ENCODE measurements at places on chromosomes 4 and X.

DNA sequence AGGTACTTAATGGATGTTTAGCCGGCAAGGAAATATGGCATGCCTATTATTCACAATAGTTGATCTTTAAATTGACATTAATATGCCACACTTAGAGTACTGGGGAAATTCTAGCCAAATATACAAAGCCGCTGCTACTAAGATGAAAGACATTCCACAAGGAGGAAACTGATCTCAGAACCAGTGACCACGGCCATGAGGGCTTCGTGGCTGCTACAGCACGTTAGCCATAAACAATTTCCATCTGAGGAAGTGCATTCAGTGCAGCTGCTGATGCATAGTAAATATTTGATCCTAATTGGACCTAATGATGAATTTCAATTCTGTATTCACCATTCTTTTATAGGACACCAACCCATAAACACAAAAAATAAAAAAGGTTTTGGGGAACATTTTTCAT lies 59.1 kb downstream of the SORBS2 start:
- DNase-seq: no peak

DNA sequence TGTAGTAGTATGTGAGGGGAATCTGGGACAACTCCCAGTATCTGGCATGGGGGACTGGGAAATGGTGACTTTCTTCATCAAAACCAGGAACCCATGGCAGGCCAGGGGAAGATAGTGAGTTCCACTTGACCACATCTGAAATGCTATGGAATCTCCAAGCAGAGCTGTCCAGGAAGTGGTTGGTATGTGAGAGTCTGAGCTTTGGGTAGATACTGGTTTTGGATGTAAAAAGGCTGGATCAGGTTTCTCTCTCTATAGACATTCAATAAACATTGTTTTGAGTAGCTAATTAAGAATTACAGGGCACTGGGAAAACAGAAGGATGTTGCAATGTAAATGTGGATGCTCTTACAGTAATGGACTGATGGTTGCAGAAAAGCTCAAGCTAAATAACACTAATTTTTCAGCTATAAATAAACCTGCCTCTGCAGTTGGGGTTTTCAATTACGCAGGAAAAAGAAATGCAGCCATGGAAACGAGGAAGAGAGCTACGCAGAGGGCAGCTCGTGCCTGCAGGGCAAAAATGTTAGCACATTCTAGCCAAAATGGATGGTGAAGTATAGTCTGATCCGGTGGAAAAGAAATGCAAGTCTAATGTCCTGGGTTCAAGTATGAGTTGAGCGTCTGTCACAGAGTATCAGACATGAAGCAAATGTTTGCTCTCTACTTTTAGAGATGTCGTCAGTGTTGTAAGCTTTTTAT lies 13.4 kb upstream of the CHRNA9 start:
- no peak for DNase-seq

DNA sequence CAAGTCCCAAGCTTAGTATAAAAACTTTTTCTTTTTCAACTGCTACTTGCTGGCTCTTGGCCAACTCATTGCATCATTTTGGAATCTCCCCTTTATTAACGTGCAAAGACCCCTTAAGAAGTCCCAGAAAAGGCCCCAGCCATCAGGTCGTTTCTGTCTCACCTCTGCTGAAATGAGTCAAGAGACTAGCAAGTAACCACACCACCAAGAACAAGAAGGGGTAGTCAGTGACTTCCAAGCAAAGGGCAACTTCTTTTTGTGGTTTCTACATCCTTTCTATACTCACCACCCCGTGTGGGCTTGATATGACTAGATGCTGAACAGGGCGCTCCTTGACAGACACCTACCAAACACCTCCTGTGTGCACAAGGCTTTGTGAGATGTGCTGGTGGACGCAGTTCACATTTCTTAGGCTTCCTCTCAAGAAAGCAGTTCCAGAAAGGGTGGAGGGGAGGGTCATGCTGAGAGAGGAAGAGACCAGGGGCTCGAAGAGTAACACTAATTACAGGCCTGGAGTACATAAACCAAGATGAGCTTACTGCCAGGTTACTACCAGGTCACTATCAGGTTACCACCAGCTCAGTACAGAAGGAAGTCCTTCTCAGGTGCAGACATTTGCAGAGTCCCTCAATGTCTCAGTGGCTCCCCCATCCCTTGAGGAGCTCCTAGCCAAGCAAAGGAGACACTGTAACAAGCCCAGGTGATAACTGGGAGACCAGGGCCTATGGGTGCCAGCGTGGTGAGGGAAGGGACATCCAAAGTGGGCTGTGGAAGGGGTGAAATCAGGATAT lies 19.3 kb downstream of the JAKMIP1 start:
- DNase-seq: no peak

DNA sequence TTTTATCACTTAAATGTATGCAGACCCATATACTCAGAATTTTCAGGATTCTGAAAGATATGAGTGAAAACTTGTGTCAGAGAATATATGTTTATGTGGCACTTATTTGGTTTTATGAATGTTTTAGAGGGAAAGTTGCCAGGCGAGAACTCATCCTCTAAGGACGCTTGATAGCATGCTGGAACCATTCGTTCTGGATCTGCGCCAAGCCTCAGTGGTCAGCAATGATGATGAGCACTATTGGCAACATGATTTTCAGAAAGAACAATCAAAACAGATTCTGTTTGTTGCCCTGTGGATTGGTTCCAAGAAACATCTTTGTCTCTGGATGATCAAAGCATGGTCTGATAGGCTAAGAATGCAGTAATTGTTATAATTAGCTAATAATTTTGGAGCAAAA lies 32.1 kb upstream of the RAPGEF2 start:
- DNase-seq: no peak

- DNase-seq: no peak
Measured at GRCh38 chrX:80317646-80318045, 102.6 kb upstream of the TENT5D start.

DNA sequence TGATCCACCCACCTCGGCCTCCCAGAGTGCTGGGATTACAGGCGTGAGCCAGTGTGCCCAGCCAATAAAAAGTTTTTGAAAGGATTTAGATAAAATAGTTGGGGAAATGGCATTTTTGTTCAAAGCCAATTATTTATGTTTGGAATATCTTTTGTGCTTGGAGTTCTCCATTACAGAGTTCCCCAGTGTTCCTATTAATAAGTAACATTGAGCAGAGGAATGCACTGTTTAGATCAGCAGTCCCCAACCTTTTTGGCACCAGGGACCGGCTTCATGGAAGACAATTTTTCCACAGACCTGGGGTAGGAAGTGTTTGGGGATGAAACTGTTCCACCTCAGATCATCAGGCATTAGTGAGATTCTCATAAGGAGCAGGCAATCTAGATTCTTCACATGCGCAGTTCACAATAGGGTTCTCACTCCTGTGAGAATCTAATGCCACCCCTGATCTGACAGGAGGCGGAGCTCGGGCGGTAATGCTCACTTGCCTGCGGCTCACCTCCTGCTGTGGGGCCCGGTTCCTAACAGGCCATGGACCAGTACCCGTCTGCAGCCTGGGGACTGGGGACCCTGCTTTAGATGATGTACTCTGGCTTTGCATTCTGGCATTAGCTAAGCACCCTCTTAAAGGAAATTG lies 8.3 kb downstream of the PKD2 start:
- no peak for DNase-seq

DNA sequence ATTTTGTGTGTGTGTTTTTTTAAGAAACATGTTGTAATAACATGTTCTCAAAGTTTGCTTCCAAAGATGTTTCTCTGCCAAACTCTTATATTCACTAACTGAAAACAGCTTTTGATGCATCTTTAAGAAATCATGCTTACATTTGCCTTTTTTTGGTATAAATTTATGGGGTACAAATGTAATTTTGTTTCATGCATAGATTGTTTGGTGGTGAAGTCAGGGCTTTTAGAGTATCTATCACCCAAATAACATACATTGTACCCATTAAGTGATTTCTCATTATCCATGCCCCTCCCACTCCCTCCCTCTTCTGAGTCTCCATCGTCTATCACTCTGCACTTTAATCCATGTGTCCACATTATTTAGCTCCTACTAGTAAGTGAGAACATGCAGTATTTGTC lies 30.8 kb downstream of the SPINK2 start:
- DNase-seq: no peak

DNA sequence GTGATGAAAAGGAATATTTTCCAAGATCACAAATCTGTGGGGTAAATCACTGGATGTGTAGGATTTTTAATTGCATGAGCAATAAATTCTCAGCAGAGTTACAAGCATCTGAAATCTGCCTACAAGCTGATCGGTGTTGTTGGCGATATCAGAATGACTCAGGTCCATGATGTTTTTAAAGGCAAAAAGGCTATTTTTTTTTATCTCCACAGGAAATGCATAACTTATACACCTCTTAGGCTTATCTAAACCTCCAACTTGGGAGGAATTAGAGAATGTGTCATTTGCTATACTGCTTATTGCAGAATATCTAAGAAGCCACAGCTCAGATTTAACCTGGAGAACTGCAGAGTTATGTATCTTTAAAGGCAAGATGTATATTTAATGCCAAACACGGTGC lies 61.6 kb downstream of the KIT start:
- no peak for DNase-seq

GRCh38 chr4:173046818-173047217 lies 121.8 kb upstream of the GALNT7 start:
- no peak for DNase-seq

DNA sequence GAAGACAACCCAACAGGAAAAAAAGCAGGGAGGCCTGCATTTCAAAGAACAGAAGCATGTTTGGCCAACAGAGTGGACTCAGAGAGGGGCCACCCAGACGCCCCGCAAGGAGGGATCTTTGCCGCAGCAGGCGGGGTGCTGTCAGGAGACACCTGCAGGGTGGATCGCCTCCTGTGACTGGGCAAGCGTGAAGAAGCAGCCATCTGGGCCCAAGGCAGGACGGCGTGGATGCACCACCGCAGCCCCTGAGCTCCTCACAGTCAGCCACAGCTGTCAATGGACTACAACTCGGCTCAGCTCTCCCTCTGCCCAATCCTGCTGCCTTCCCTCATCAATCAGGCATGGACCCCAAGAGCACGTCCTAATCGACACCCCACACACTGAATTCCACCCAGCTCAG lies 32.0 kb upstream of the MAN2B2 start:
- no peak for DNase-seq
